Spinal cord (tissue), 10 donors: ENCODE measurements at places on chromosomes 2 and 18. TPM values are rescaled to one million over a fixed set of nuclear protein-coding genes. Genes with fewer than 3 reads are reported as not detected.
A peak's percentile ranks its signal among the peaks of the same experiment; 100 is the strongest.

- no peak for DNase-seq
Measured at GRCh38 chr2:240597419-240598181, 11.1 kb downstream of the CAPN10 start.

MAP3K19 gene
- 8.9 TPM for polyA plus RNA-seq

GNAL gene
- polyA plus RNA-seq: 81.0 TPM

DNA sequence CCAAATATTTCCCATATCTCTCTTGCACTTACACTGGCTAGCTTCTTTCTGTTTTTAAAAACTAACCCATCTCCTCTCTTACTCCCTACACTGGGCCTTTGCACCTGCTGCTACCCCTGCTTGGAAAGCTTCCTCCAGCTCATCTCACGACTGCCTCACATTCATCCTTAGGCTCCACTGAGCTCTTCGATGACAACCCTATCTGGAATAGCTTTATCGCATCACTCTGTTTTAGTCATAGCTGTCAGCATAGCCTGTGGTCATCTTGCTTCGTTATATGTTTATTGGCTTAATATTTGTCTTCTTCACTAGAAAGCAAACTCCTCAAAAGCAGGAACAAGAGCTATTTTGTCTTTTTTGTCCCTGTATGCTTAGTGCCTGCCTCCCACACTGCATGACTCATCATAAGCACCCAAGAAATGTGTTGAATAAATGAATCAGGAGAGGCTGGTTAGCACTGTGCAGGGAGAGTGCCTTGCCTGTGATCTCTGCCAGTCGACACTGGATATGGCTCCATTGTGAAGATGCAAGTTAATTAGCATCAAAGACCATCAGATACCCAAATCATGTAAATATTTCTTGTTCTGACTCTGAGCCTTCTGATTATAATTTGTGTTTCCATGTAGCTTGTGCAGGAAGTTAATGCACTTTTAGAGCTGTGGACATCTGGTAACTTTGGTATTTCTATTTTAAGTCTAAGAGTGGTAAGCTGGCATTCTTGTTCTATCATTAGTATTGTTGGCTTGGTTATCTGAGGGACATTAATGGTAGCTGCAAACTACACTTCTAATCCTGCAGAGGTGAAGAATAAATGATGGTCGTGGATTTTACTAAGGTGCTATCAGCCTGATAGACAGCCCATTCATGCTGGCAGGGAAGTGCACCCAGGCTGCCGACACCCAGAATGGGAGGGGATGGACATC is 10.3 kb upstream of the DYTN start:
- DNase-seq: no peak

- DNase-seq: no peak
Measured at GRCh38 chr2:135473567-135473966, 57.5 kb downstream of the ZRANB3 start.

GATA6 gene
- polyA plus RNA-seq: 0.29 TPM

GRCh38 chr2:3597567-3597966 is 2.7 kb downstream of the COLEC11 start:
- DNase-seq: no peak

DNA sequence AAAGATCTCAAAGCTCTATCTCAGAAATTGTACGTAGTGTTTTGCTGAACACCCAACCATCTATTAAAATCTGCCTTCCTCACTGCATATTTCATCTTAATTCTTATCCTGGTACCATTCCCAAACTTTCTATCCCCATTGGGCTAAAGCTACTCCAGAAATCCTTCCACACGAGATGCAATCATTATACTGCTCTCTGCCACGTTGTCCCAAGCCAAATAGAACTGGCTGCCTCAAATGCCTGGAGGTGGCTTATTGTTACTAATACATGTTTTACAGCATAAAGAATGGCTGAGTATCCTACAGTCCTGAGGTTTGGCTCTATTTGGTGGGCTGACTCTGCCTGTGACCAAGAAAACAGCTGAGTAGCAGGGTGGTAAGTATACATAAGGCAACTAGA is 306.0 kb upstream of the ACVR2A start:
- peak; percentile 6 for DNase-seq

GRCh38 chr18:830315-830901 is 18.4 kb upstream of the YES1 start:
- DNase-seq: no peak

- DNase-seq: no peak
Measured at GRCh38 chr18:23835091-23835490, 145.8 kb downstream of the LAMA3 start.

- no peak for DNase-seq
Measured at GRCh38 chr2:18384242-18384641, 176.2 kb downstream of the RDH14 start.

GRCh38 chr2:85540133-85540648 is 1.2 kb downstream of the MAT2A start:
- DNase-seq: no peak

GRCh38 chr18:78922856-78923255 is 56.8 kb upstream of the SALL3 start:
- DNase-seq: no peak

DNAH6 gene
- 1.6 TPM for polyA plus RNA-seq

RNF125 gene
- polyA plus RNA-seq: 6.6 TPM

DNA sequence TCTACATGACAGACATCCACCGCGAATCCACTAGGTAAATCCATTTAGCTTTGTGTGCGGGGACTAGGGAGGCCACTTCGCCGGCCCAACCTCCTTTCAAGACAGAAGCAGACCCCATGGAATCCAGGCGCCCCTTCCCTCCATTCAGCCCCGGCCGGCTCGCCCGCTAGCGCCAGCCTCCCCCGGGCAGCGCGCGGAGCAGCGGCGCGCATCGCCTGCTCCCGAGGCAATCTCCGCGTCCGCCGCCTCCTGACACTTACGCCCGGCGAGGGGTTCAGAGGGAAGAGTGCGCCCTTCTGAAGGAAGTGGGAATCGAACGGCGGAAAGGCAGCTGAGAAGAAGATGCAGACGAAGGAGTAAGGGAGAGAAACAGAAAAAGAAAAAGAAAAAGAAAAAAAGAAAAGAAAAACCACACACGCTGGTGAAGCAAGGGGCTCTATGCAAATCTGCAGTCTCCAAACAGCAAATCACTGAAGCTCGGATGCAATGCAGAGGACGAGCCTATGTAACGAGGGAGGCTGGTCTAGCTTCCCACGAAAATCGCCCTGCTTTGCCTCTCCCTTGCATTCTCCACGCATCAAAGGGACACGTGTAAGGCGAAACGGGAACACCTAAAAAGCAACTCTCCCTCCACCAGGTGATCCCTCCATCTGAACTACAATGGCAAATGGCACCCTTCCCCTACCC is 684.4 kb downstream of the NRXN1 start:
- DNase-seq: no peak

- DNase-seq: no peak
Measured at GRCh38 chr18:73653251-73653650, 494.4 kb downstream of the FBXO15 start.

- no peak for DNase-seq
Measured at GRCh38 chr2:241413929-241414580, 58.0 kb downstream of the FARP2 start.

TBR1 gene
- polyA plus RNA-seq: not detected

LYG2 gene
- polyA plus RNA-seq: 0.33 TPM

DNA sequence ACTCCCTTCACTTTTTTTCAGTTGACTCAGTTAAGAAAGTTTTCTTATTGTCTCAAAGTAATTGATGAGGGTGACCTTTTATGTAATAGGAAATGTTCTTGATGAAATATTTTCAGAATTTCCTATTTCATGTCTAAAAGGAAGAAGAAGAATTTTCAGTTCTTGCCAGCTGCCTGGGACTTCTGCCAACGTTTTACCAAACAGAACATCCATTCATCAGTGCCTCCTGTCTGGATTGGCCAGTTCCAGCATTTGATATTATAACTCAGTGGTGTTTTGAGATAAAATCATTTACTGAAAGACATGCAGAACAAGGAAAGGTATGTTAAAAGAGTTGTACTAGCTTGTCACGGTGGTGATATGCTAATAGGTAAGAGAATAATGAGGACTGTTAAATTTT is 104.7 kb upstream of the MYO3B start:
- DNase-seq: peak; percentile 60
